Urothelium cell line (cell line): ENCODE measurements at places on chromosomes 1 and 21.

- no peak for DNase-seq
Measured at GRCh38 chr1:178034676-178035075, 59.2 kb upstream of the RASAL2 start.

GRCh38 chr1:38498686-38499085, 360.9 kb downstream of the RRAGC start:
- DNase-seq = no peak

DNA sequence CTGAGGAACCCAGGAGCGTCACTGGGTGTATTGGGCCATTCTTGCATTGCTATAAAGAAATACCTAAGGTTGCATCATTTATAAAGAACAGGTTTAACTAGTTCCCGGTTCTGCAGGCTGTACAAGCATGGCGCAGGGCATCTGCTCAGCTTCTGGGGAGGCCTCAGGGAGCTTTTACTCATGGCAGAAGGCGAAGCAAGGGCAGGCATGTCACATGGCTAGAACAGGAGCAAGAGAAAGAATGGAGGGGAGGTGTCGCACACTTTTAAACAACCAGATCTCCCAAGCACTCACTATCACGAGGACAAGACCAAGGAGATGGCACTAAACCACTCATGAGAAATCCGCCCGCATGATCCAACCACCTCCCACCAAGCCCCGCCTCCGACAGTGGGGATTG, 65.2 kb downstream of the PSMG1 start:
- no peak for DNase-seq

- DNase-seq = no peak
Measured at GRCh38 chr1:110266834-110267233, 56.7 kb downstream of the KCNC4 start.

GRCh38 chr1:2575801-2576663, 10.5 kb upstream of the PRXL2B start:
- no peak for DNase-seq

DNA sequence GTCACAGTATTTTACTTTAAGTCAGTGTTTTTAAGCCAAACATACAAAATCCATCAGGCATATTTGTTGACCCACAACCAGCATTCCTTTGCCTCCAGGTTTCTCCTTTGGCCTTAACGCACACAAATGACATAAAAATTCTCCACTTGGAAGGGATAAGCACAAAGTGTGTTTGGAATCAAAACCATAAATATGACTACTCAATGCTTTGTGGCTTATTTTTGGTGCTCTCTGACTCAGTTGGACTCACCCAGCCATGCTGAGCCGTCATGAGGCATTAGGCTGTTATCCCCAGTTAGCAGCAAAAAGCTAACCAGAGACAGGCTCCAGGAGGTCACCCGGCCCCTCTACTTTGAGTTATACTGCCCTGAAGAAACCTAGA, 948 bp downstream of the PRUNE1 start:
- no peak for DNase-seq
